CD4-positive, alpha-beta T cell treated with Interleukin-15 for 1 hour (primary cell): ENCODE measurements at places on chromosomes 4 and X.

DNA sequence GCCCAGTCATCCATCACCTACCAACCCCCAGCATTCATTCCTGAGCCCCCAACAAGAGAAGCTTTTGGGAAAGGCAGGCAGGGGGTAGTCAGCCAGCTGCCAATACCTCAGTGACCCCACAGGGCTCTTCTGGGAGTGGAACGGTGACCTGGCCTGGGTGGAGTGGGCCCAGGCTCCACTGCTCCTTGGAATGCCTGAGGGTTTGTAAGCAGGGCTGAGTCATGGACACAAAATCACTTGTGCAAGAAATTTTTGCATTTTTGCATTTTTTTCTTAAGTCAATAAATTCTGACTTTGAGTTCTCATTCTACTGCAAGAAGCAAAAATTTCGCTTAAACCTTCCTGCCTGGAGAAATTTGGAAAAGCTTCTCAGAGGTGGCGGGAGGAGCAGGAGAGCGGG lies 18.5 kb downstream of the SORCS2 start:
- no peak for DNase-seq

GRCh38 chr4:66555301-66555700 lies 885.0 kb upstream of the EPHA5 start:
- DNase-seq: no peak

GRCh38 chr4:170307182-170307581 lies 217.4 kb upstream of the AADAT start:
- no peak for DNase-seq

- DNase-seq: peak; percentile 19
Measured at GRCh38 chrX:132292793-132293192, 73.5 kb upstream of the RAP2C start.

- DNase-seq: no peak
Measured at GRCh38 chr4:68021185-68021584, 57.9 kb upstream of the TMPRSS11A start.

DNA sequence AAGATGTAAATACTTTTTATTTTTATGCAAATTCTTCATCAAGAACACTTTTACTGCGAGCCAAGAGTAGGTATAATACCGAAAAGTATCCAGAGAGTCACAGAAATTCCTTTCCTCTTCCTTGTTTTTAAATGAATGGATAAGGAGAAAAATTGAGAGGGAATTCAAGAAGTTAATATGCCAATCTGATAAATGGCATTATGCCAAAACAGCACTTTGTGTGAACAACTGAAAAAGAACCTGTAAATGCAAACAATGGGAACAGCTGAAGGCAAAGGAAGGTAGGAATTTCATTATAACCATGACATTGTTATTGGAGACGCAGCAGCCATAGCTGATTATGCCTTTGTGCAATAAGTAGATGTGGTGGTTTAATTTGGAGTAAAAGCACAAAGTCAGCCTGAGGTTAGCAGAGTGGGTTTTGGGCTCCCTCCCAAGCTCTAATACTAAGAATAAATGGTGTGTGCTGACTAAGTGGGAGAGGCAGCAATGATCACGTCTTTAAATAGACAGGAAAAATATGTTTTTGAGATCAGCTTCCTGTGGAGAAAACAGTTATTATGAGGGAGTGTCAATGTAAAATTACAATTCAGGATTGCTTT lies 209.8 kb upstream of the NDST4 start:
- no peak for DNase-seq

DNA sequence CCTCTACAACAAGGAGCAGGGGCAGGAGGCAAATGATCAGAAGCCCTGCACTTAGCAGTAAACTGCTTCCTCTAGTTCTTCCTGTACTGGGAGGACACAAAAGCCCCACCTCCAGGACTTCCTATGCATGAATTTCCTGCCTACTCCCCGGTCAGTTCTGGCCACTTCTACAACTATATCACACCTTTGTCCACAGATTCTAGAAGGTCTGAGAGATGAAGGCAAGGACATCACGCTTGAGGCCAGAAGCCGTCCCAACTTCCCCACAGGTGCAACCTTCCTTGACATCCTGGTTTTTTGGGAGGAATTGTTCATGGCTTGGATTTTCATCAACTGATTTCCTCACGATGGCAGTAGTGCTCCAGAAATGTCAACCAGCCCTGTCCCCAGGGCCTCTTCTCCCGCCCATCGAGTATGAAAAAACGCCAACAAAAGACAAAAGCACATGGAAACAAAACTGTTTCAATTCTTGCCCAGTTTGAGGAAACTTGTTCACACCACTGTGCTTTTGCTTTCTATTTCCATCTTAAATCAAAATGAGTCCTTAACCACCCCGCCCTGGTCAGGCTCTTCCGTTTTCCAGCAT lies 206.5 kb upstream of the STK26 start:
- peak; percentile 87 for DNase-seq

DNA sequence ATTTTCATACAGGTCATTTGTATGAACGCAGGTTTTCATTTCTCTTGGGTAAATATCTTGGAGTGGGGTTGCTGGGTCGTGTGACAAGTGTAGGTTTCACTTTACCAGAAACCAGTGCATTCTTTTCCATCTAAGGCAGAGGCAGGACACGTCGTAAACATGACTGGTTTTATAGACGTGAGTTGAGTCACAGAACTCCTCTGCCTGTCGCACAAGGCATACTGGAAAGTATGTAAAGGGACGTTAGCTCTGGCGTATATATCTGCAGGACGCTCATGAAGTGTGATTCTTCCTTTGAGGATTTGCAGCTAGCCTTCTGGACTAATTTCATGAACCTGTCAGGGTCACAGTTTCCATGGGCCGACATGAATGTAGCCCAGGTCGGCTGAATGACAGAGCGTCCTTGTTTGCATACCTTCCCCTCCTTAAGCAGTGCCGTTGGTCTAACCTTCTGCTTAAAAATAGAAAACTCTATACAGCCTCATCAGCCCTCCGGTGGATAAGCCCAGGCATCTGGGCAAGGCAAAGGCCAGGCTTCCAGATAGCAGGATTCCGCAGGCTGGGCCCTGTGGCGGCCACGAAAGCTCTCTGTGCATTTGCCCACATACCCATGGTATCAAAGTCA lies 106.0 kb downstream of the GPR143 start:
- no peak for DNase-seq

DNA sequence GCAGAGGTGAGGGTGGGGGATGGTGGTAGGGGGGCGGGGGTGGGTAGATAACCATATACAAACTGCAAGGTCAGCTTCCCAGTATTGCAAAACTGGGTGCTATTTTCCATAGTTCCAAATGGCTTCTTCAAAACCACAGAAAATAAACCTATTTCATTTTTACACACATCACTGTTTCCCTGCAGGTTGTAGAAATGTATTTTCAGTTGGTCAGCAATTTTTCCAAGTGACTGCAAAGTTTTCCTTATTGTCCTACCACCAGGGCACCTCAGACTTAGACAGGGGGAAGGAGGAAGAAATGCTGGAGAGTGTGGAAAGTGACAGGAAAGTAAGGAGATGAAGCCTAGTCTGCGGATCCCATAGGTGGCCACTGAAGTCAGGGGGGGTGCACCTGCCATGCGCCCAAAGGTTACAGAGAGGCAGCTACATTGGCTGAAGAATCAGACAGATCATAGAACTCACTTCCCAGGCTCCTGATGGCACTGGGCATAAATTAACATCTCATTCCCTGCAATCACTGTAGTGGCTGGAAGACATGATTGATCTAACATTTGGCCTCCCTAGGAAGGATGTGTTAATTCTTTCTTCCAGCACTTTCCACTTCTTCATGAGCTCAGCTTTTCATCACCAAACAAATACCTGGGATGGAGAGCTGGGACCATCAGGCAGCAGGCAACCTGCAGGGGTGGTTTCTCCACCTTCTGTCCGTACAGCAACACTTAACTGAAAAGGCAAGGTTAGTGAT lies 402.0 kb downstream of the HNRNPD start:
- DNase-seq: no peak

DNA sequence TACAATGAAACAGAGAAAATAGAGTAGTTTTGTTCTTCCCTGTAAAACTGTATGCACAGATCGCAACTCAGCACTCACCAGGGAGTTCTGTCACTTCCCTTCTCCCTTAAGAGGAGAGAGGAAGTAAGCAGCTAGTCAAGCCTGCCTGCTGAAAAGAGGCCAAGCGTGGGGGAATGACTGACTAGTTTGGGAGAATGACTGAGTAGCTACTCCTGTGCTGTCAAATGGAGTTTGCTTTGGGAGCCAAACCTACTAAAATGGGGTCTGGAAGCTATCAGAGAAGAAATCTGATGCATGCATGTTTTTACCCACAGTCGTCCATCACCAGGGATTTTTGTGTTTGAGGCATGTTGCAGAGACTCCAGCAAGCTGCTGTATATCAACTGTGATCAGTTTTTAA lies 54.6 kb upstream of the LHFPL1 start:
- no peak for DNase-seq

DNA sequence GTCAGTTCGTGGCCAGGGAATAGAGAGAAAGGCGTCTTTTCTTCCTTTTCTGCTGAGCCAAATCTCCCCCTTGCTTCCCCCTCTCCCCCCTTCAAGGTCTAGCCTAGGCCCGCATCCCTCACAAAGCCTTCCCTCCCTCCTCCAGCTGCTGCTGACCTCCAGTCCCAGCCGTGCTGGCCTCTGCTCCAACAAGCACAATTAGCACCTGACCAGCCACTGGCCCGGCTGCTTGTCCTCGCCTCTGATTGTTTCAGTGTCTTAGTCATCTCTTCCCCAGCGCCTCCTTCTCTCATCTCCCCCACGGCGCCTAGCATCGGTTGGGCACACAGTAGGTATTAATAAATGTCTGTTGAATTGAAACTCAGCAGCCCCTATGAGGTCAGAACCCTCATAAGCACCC lies 4.2 kb downstream of the ELF4 start:
- DNase-seq: no peak

DNA sequence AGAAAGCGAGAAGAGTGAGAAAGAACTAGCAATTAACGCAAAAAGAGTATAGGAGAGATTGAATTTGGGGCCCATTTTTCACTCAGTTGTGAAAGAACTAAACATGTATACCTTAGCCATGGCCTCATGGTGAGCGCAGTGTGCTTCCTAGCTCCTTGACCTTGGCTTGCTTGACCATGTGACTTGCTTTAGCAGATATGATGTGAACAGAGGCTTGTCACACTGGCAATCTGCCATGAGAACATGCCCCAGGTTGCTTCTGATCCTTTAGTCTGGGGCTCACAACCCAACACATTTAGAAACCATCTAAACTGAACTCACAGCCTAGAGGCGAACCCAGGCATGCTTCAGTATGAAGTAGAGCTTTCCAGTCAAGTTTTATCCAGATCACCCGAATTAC lies 260.1 kb upstream of the FTHL17 start:
- DNase-seq: no peak

GRCh38 chrX:7574325-7574724 lies 268.6 kb upstream of the VCX start:
- no peak for DNase-seq

DNA sequence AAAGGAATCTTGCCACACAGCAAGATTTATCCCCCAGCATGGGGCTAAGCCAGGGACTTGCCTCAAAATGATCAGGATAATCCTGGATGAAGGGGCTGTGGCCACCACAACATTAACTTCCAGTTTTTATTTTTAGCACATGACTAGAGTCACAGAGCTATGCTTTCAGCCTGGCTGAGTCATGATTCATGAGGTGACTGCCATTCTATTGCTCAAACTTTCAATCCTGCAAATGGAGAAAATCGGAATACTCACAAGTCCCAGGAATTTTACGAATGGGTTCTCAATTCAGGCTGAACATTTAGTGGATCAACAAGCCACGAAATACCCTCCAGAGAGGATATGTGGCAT lies 70.7 kb upstream of the HPGD start:
- DNase-seq: peak; percentile 18

GRCh38 chrX:134999469-134999868 lies 8.7 kb downstream of the SMIM10 start:
- DNase-seq: no peak

- DNase-seq: no peak
Measured at GRCh38 chr4:140856621-140857062, 100.5 kb upstream of the TBC1D9 start.

DNA sequence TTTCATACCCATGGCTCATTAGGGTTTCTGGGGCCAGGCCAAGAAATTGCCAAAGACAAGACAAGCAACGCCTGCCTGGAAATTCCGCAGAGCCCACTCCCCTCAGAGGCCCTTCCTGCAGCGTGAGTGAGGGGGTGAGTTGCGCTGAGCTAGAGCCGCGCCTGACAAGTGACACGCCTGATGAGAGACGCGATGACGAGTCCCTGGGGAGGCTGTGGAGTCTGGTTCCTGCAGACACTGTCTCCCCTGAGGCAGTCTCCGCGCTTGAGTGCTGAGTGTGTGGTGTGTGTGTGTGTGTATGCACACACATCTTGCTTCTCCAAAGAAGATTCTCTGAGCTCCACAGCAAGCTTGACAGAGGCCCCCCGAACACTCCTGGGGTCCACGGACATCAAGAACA lies 269.8 kb downstream of the BCOR start:
- peak; percentile 68 for DNase-seq

DNA sequence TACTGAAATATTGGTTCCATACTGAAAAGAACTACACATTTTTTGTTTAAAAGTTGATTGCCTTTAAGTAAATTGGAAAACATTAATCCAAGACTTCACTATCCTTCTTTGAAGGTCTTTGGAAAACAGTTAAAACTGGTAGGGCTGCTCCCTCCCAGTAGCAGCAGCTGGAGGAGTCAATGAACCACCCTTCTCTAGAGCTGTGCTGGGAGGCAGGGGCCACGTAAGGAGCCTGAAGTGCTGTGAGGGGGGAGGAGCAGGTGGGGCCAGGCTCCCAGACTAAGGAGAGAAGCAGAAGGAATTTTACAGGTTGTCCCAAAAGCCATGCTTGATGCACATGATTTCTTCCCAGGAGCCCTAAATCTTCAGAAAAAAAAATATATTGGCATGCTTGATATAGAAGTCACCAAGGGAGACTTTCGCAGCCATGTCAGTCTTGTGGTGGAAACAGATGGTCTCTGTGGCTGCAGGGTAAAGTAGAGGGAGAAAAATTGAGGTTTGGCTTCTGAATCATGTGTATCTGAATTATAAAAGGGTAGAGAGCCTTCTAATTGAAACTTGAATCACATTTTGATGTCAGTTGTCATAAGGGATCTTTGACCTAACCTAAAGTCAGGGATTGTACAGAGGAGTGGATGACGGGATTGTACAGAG lies 673.2 kb upstream of the FRG1 start:
- DNase-seq: no peak

DNA sequence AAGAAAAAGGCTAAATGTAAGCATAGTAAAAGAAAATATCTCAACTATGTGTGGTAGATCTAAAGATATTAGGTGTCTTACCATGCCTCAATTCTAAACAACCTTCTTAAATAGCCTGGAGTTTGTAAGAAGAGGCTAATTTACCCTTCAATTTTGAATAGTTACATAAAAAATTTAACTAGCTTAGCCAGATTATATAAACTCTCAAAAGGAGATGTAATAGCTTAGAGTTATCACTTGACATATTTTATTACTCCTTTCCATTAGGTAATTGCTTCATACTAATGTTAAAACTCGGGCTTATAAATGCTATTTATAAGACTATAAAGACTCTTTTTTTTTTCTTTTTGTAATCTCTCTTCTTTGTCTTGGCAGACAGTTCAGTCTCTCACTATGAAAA lies 297.5 kb upstream of the PABPC4L start:
- DNase-seq: no peak

GRCh38 chr4:61407642-61408618 lies 207.8 kb downstream of the ADGRL3 start:
- DNase-seq: no peak
